ENCODE measurements at places on chromosomes 5 and 9.

DNA sequence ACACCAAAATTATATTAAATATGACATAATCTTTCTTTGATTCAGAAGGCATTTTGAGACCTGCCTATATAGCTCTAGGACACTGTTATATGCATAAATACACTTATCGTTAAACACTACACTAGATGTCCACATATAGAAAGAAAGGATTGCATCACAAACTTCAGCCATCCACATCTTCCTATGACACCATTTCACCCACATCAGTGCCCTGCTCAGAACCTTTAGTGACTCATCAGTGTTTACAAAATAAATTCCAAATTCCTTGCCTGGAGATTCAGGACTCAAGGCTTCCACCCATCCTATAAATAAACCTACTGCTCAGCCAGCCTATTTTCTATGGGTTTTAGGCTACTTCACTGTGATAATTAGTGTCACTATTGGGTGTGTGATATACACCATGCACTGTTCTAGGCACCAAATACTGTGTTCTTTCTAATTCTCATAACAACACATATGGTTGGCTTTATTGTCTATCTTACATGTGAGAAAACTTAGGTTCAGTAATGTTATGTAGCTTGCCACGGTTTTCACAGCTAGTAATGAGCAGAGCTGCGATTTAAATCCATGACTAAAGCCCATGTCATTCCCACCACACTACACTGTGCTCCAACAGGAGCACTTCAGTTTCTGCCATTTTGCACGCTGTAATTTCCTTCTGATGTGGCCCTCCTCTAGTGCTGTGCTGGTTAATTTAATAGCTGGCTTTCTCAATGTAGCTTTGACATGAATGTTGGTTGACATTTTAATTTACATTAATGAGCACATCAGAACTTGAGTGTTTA, 103.3 kb downstream of the SREK1 start:
- no peaks in the 10 kb centered on the region for H3K27me3 ChIP-seq
- H3K36me3 ChIP-seq: no peaks in the 10 kb centered on the region
- no peak overlapping the region for H3K27ac ChIP-seq
- no peak overlapping the region for H3K4me3 ChIP-seq

GRCh38 chr5:153080940-153081339, 409.5 kb upstream of the GRIA1 start:
- DNase-seq: no peak
- H3K27ac ChIP-seq: no peak overlapping the region
- H3K4me1 ChIP-seq: no peaks in the 10 kb centered on the region
- no peaks in the 10 kb centered on the region for H3K27me3 ChIP-seq
- no peaks in the 10 kb centered on the region for H3K36me3 ChIP-seq
- no peak overlapping the region for H3K4me3 ChIP-seq

DNA sequence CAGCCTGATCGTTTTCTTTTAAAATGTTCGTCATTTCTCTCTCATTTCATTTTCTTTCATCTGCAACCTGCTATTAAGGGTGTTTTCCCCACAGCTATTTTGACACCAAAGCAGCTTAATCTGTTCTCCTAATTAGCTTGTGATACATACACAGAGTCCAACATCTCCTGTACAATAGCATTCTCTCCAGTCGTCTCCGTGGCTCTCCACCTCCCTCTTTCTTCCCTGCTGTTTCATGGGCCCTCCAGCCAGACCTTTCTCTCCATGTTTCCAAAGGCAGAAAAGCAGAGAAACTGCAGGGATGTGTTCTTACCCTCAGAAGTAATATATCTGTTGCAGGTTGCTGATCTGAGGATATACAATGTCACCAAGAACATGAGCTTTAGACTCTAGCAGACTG, 88.8 kb upstream of the SPOCK1 start:
- no peaks in the 10 kb centered on the region for H3K36me3 ChIP-seq
- DNase-seq: no peak
- no peak overlapping the region for H3K4me3 ChIP-seq
- H3K27me3 ChIP-seq: no peaks in the 10 kb centered on the region
- no peaks in the 10 kb centered on the region for H3K4me1 ChIP-seq

DNA sequence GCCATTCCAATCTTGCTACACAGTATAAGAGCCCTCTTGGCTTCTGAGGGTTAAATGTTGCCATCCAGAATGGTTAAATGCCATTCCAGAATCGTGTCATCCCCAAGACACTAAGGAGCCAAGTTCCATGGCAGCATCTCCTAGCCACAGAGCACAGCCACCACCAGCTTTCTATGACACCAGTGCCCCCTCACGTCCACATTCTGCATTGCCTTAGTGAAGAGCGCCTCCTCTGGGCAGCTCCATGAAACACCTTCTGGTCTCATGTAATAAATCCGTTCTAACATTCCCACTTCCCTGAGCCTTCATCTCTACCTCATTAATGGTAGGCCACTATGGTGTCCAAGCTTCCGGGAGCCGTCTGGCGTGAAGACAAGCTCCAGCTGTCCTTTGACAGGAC, 12.4 kb downstream of the CBY3 start:
- H3K27ac ChIP-seq: no peak overlapping the region
- no peaks in the 10 kb centered on the region for H3K4me1 ChIP-seq
- H3K36me3 ChIP-seq: peaks cover 27% of the 10 kb centered on the region
- no peak overlapping the region for H3K4me3 ChIP-seq
- no peak for DNase-seq
- H3K27me3 ChIP-seq: no peaks in the 10 kb centered on the region

DNA sequence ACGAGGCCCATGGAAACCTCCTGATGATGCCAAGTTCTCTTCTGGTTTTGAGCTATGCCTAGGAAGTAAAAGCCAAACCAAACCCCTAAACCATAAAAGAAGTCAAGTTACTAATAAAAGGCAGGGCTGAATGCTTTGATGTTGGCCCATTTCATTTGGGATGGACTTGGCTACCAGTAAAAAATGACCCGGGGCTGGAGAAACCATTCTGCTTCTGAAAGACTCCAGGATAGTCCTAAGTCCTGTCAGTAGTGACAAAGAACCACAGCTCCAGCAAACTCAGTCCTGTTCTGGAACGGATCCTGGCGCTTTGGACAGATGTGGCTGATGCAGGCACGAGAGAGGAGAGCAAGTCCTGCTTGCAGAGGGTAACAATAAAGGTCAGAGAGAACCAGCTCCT, 68.6 kb downstream of the SH3PXD2B start:
- H3K4me3 ChIP-seq: no peak overlapping the region
- H3K36me3 ChIP-seq: no peaks in the 10 kb centered on the region
- no peaks in the 10 kb centered on the region for H3K4me1 ChIP-seq
- H3K27ac ChIP-seq: no peak overlapping the region
- H3K27me3 ChIP-seq: no peaks in the 10 kb centered on the region

DNA sequence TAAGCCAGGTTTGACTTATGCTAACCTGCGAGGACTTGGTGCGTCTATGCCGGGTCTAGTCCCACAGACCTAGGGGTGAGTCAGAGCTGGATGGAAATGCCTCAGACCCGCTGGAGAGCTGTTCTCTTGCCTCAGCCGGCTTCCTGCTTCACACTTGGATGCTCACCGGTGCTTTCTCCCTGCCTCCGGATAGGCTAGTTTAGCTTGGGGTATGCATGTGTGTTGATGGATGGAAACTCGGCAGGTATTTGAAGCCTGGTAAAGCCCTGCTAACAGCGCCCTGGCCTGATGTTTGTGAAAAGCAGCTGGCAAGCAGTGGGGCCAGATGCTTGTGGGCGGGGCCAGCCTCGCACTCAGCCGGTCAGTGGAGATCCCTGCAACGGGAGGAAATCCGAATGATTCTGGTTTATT, 29.3 kb downstream of the PRRC2B start:
- peak overlapping the region; percentile 6 for H3K4me3 ChIP-seq
- no peaks in the 10 kb centered on the region for H3K27me3 ChIP-seq
- H3K4me1 ChIP-seq: peaks cover 71% of the 10 kb centered on the region

- no peaks in the 10 kb centered on the region for H3K27me3 ChIP-seq
- H3K27ac ChIP-seq: no peak overlapping the region
- no peaks in the 10 kb centered on the region for H3K4me1 ChIP-seq
Measured at GRCh38 chr5:50767588-50767987, 101.2 kb downstream of the PARP8 start.

- no peaks in the 10 kb centered on the region for H3K27me3 ChIP-seq
- H3K36me3 ChIP-seq: peaks cover 24% of the 10 kb centered on the region
- H3K4me3 ChIP-seq: no peak overlapping the region
- peaks cover 3% of the 10 kb centered on the region for H3K4me1 ChIP-seq
Measured at GRCh38 chr9:124357721-124358361, 57.4 kb downstream of the PSMB7 start.

GRCh38 chr5:9222054-9222976, 323.6 kb downstream of the SEMA5A start:
- H3K4me3 ChIP-seq: no peak overlapping the region
- no peaks in the 10 kb centered on the region for H3K4me1 ChIP-seq
- no peaks in the 10 kb centered on the region for H3K27me3 ChIP-seq
- no peak overlapping the region for H3K27ac ChIP-seq
- no peak for DNase-seq

GRCh38 chr9:27888661-27889295, 315.5 kb upstream of the C9orf72 start:
- no peaks in the 10 kb centered on the region for H3K4me1 ChIP-seq
- no peak overlapping the region for H3K27ac ChIP-seq
- no peaks in the 10 kb centered on the region for H3K36me3 ChIP-seq
- no peaks in the 10 kb centered on the region for H3K27me3 ChIP-seq
- no peak overlapping the region for H3K4me3 ChIP-seq

DNA sequence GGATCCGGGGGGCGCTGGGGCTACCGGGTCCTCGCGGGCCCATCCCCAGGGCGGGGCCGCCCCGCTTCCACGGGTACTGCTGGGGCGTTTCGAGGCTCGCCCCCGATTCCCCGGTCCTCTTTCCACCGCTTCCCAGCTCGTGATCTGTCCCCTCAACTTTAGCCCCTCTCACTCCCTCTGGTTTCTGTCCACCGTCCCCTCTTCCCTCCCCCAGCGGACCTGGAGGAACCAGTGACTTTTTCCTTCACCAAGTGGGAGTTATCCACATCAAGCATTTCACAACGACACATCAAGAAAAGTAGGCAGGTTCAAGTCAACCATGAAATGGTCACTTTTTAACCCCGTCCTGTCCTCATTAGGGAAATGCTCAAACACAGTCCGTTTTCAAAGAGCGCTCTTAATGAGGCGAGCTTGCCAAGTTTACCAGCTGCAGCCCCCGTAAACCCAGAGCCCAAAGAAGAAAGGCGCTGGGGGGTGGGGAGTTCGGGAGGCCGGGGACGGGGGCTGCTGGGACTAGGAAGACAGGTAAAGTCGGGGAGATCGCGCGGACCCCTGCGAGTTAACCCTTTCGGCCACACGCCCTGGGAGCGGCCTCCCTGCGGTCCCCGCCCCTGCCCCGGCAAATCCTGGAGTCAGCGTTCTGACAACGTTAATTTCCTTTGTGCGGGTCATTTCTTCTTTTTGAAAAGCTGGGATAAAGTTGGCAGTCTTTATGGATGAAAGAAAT, 2.1 kb upstream of the NFIB start:
- DNase-seq: peak; percentile 33
- no peaks in the 10 kb centered on the region for H3K27me3 ChIP-seq
- no peaks in the 10 kb centered on the region for H3K36me3 ChIP-seq
- peak overlapping the region; percentile 96 for H3K4me3 ChIP-seq
